Midbrain (tissue), 1 donor: ENCODE measurements at places on chromosomes 12 and 14.

DNA sequence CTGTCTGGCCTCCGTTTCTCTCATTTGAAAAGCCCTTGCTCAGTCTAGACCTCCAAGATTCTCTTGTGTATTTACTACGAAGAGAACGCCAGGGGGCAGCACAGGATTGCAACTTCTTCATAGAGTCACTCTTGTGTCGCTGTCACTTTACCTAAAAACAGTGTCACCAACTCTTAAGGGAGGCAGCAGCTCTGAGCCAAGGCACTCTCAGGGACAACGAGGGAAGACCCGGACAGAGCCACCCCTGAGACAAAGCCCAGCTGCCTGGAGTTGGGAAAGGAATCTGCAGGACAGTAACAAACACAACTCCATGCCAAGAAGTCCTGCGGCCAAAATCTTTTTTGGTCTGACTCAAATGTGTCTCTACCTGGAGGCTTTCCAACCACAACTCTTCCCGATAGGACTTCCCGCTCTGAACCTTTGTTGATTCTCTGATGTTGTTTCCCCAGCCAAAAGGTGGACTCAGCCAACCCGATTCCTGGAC, 9.6 kb upstream of the RPAP3 start:
- DNase-seq = peak; percentile 93

- no peak for DNase-seq
These were observed 37.1 kb downstream of the MDM2 start for GRCh38 chr12:68844788-68845695.

DNA sequence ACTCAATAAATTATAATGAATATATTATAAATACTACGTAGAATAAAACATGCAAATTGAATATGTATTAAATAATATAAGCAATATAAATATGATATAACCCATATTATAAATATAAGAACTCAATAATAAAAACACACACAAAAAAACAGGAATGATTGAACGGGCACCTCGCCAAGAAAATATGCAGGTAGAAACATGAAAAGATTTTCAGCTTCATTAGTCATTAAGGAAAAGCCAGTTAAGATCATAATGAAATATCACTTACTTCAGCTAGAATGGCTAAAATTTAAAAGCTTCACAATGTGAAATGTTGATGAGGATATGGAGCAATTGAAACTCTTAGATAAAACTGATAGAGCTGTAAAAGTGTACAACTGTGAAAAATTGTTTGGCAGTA, 17.8 kb upstream of the SEL1L start:
- DNase-seq = no peak

GRCh38 chr12:124006846-124007713, 34.1 kb downstream of the ZNF664 start:
- peak; percentile 35 for DNase-seq

GRCh38 chr14:64910847-64911495, 3.3 kb upstream of the CHURC1 start:
- no peak for DNase-seq

DNA sequence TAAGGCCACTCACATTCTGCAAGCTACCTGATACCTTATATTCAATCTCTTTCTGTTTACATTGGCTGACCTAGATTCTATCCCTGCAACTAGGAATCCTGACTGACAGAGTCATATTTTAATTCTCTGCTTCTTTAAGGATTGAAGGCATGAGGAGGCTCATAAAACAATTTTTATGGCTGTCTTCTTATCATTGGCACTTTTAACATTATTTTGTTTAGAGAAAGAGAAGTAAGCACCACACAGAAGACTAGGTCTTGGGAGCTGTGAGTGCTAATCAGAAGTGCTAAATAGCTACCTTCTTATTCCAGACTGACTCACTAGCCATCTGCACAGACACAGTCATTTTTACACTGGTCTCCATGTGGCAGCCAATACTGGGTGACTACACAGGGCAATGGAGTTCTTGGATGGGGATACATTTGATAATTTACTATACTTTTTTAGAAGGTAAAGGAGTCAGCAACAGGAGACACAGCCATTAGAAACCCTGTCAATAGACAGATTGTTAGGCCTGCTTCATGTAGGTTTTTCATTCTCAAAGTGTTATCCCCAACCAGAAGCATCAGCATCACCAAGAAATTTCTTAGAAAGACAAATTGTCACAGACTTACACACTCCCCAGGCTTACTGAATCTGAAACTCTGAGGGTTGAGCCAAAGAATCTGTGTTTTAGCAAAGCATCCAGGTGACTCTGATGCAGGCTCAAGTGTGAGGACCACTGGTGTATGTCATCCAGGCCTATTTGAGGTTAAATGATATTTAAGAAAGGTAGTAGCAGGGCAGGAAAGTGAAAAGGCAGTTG, 214.1 kb downstream of the DUSP6 start:
- DNase-seq = no peak

GRCh38 chr14:59699442-59699841, 122.8 kb upstream of the CCDC175 start:
- no peak for DNase-seq

- no peak for DNase-seq
These were observed 243.7 kb downstream of the SLC16A7 start for GRCh38 chr12:59839514-59839913.

GRCh38 chr14:103450416-103450815, 65.2 kb downstream of the MARK3 start:
- no peak for DNase-seq

DNA sequence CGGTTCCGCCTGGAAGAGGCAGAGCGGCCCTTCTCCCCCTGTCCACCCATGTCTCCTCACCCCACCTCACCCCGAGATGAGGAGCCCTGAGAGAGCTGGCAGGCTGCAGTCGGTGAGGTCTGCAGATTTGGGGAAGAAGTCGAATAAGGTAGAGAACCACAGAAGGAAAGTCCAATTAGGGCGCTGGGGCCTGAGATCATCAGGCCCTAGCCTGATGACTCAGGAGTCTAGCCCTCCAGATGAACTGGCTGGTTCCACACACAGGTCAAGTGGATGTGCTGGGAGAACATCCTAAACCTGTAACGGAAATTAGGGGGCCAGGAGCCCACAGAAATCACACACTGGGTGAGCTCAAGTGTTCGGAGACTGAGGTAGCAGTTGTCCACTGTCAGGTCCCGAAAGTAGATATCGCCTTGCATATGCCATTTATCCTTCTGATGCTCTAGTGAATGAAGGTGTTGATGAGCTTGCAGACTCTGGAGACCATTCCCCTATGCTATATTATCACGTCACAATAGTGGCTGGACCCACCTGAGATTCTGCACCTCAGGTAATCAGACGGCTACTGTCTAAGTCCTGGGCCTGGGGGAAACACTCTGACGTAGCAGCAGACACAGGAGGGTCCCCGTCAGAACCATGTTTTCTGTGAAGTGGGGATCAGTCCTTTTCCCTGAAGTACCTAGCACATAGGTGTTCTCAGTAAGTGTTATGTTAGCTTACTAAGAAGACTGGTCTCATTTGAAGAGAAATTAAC, 886 bp upstream of the METTL17 start:
- no peak for DNase-seq

GRCh38 chr14:83827383-83827782, 1702.6 kb upstream of the FLRT2 start:
- no peak for DNase-seq

DNA sequence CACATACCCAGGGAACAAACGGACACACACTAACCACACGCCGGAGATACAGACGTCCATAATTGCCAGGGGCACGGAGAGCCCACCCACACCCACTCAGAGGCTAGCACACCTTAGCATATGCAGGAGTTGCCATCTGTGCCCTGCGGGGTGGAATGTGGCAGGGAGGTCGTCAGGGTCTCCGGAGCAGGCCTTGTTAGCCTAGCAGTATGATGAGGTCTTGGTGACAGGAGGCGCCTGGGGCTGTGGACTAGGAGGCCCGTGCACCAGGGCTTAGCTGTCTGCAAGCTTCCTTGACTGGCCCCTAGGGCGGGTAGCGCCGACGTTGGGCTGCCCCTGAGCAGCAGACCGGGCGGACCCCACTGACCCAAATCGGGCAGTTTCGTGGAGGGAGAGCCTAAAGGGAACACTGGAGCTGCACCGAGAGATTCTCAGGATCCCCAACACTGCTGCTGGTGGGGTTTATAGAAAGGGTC, 10.0 kb downstream of the STAC3 start:
- DNase-seq = no peak

- peak; percentile 46 for DNase-seq
These were observed 84.0 kb downstream of the LRP6 start for GRCh38 chr12:12182703-12183365.

DNA sequence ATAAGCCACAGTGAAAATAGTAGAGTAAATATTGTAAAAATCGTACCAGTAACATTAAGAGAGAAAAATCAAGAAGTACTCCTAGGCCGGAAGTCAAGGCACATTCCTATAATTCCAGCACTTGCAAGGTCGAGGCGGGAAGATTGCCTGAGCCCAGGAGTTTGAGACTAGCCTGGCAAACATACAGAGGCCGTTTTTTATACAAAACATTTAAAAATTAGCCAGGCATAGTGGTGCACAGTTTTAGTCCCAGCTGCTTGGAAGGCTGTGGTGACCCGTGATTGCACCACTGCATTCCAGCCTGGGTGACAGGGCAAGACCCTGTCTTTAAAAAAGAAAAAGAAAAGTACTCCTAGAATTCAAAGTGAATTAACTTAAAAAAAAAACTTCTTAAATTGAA, 341.8 kb downstream of the C12orf50 start:
- DNase-seq = no peak

GRCh38 chr12:81759190-81760051, at the start of gene PPFIA2:
PPFIA2 (minus strand) TSS chr12:81759350.
- peak; percentile 58 for DNase-seq

GRCh38 chr12:4288296-4289131, 15.0 kb downstream of the CCND2 start:
- no peak for DNase-seq

DNA sequence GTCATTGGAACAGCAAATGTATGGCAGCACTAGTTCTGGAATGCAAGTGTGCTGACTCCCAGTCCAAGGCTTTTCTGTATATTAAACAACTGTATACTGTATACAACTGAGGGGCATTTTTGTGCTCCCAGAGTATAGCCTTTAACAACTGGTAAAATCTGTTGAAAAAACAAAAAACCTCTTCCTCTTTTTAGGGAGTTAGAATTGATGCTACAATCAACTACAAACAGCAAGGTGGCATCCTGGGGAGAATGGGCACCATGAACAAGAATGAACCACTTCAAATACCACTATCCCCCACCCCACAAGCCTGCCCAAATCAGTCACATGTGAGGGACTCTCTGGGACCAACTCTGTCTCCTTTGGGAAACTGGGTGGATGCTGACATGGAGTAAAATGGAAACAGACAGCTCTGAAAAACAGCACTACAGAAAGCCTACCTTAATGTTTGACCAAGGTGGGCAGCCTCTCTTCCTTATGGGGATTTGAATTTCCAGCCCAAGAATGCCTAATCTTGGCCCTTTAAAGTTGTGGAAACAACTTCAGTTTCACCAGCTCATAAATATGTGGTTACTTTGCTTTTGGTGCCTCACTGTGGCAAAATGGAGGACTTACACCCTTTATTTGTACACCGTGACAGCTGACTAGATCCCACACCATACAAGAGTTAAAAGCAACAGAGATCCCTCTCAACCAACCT, 7.5 kb downstream of the VTI1B start:
- DNase-seq = peak; percentile 46

DNA sequence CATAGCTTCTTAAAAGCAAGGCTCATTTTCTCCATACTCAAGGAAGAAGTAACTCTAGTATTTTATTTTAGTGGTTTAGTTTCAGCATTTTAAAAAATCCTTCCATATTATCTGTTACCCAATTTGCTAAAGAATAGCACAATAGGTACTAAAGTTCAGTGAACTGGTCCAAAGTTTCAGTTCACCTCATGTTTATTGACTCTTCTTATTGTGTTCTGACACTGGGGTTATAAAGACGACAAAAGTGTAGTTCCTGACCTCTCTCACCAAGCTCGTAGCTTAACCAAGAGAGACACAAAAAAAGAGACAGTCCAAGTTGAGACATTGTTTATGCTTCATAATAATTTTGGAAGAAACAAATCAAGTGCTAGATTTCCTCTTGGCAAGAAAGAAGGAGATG, 40.8 kb upstream of the SLC38A2 start:
- DNase-seq = no peak

GRCh38 chr12:130339951-130340350, 2.3 kb downstream of the PIWIL1 start:
- no peak for DNase-seq

GRCh38 chr12:57809425-57809824, 9.1 kb downstream of the AVIL start:
- DNase-seq = no peak

- DNase-seq = no peak
These were observed 50.3 kb downstream of the ESRRB start for GRCh38 chr14:76426161-76426696.

GRCh38 chr12:13275241-13276085, 78.9 kb downstream of the EMP1 start:
- no peak for DNase-seq

- DNase-seq = no peak
These were observed 9.0 kb downstream of the TMBIM6 start for GRCh38 chr12:49750027-49750995.

- DNase-seq = no peak
These were observed 6.4 kb downstream of the KRT82 start for GRCh38 chr12:52399756-52400155.

DNA sequence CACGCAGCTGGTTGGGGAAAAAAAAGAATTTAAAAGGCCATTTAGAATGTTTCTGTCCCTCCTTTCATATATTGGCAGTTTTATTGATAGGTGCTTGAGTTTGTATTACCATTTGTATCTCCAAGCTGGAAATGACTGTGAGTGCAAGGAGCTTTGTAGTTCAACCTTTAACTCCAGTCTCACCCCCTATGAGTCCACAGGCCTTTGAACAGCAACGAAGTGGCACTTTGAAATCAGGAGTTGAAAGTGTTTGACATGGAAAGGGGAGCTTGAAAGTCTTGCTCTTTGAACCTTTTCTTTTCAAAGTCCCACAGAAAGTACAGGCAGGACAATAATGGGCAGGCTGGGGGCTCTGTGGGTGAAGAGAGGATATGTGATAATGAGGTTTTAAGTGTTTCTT, 480.3 kb downstream of the RERGL start:
- no peak for DNase-seq

- DNase-seq = no peak
These were observed 163.1 kb upstream of the IFNG-AS1 start for GRCh38 chr12:67826148-67826547.

GRCh38 chr12:22529281-22530060, 14.9 kb downstream of the C2CD5 start:
- DNase-seq = no peak

DNA sequence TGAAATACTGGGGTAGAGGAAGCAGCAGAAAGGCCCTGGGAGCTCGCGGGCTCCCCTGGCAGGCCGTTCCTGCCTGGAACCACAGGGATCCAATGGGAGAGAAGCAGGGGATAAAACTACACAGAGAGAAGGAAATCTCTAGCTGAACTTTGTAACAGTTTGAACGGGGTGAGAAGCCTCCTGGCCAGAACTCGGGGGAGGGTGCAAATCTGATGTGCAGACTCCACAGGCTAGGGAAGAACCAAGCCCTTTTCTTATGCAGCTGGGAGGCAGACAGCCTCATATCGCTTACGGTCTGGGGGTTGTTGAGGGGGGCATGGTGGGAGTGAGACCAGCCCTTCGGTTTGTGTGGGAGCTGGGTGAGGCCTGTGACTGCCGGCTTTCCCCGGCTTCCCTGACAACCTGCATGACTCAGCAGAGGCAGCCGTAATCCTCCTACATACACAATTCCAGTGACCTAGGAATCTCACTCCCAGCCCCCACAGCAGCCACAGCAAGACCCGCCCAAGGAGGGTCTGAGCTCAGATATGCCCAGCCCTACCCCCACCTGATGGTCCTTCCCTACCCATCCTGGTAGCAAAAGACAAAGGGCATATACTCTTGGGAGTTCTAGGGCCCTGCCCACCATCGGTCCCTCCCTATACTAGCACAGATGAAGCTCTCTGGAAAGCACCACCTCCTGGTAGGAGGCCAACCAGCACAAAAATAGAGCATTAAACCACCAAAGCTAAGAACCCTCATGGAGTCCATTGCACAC, 143.0 kb downstream of the TMTC1 start:
- no peak for DNase-seq
